IPS-NIHi11 (cell line): ENCODE measurements at places on chromosomes 7 and 10.

DNA sequence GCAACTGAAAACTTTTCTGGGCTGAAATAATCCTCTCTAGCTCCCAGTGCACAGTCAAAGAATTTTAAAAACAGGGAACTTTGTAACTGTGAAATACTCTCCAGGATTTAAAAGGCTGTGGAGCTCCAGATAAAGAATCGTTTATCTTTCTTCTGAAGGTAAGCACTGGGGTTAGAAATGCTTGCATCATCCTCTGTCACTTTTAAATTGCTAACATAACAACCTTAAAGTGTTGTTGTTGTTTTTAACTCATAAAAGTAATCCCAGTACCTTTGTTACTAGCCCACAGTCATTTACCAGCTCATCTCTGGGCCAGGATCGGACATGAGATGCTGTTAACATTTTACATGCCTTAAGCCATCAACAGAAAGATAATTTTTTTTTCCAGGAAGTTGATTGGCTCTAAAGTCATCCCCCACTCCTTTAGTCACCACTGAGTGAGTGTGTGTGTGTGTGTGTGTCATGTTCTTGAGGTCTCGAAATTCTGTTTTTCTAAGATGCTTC lies at the start of gene SLC39A12:
SLC39A12 (plus strand) TSS at position 51 of the 504 bp plus-strand sequence. CDS start 1,359 bp downstream, outside the sequence.
- DNase-seq = no peak

DNA sequence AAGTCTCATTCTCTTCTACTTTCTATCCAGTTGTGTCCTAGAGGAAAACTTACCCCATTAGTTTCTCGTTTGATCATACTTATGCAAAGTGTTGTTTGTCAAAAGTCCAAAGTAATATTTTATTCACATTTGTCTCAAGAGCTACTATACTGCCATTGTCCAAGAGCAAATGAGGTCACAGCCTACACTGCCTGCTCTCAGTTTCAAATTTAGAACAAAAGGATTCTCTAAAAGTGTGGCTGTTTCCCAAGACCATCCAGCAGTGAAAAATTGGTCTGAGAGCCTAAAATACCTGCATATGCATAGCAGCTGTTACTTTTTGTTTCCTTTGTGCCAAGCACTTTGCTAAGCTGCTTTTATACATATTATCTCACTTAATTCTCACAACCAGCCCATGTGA lies 439.5 kb upstream of the NFE2L3 start:
- DNase-seq = no peak

DNA sequence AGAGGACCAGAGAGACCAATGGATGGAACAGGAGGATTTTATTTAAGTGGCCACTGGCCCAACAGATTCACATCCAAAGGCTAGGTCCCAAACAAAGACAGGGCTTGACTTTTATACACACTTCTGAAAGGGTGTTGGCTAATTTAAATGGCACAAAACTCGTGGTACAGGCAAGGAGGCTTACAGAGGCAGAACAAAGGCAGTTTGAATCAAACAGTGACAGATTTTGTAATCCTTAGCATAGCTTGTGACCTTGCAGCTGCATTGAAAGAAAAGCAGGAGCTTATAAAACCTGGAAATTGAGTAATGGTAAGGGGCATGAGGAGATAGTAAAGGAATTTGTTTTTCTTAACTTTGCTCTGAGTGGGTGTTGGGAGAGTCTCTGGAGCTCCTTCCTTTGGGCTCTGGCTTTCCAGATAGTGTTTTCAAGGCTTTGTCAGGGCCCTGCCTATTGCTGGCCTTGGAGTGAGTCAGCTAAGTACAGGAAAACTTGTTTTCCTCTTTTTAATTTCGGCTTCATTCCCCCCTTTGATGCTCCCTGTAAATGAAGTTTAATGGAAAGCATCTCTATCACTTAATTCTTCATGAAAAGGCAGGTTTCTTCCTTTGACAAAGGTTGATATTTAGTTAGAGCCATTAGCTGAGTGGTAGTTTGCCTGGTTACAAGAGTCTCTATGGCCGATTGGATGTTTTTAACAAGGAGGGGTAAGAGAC lies 96.9 kb downstream of the TRIM24 start:
- DNase-seq = no peak

GRCh38 chr7:132206594-132206993 lies 369.7 kb downstream of the PLXNA4 start:
- DNase-seq = no peak

- DNase-seq = peak; percentile 29
These were observed 60.8 kb upstream of the BTRC start for GRCh38 chr10:101293007-101293723.

DNA sequence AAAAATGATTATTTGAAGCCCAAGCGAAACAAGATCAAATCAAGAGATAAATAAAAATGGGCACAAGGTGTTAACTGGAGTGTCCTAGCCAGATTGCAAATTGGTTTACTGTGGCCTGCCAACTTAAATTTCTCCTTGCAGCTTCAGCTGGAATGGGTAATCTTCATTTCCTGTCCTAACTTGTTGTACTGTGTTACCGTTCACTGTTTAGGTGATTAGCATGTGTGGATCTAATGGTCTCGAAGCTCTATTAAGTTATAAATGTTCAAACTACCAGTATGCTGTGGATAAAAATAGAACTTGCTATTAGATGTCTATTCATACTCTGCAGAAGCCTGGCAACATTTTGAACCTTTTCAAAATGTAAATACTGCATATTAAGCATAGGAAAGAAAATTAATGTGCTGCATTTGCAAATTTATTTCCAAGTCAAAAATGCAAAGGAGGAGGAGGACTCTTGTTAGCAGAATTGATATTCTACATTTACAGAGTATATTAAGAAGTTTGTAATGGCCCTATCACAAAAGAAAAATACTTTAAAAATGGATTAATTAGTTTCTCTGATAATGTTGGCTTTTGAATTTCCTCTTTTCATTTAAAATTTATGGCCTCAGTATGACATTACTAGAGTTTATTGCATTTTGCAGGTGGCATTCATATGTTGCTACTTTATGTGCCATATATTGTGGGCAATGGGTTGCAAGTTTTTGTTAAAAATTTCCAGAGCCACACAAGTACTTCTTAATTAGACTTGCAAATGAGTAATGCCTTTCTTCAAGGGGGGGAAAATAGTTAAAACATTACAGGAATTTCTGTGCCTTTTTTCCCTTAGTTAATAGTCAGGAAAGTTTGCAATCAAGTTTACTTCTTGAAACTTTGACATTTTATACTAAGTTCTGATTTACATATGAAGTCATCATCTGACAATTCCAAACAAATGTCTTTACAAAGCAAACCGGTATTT lies 92.1 kb downstream of the CABCOCO1 start:
- DNase-seq = no peak

- DNase-seq = peak; percentile 91
These were observed 12.7 kb downstream of the HNRNPF start for GRCh38 chr10:43396061-43396927.

DNA sequence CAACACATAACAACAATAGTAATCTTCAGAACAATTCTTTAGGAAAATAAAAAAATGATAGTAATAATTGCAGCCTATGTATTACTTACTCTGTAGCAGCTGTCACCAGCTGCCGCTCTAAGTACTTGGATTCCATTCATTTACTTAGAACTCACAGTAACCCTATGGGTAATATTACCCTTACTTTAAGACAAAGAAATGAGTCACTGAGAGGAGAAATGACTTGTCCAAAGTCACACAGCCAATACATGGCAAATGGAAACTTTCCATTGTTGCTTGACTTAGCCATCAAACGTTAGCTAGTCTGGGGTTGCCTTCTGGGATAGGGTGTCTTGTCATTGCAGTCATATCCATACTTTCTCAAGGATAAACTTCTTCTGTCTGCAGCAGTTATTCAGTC lies 3.6 kb downstream of the CCNY start:
- DNase-seq = no peak

GRCh38 chr7:50594734-50595485 lies 29.7 kb upstream of the DDC start:
- DNase-seq = no peak

GRCh38 chr10:132386419-132386831 lies 10.6 kb upstream of the PWWP2B start:
- no peak for DNase-seq

GRCh38 chr7:136359333-136359903 lies 382.3 kb upstream of the MTPN start:
- DNase-seq = no peak

DNA sequence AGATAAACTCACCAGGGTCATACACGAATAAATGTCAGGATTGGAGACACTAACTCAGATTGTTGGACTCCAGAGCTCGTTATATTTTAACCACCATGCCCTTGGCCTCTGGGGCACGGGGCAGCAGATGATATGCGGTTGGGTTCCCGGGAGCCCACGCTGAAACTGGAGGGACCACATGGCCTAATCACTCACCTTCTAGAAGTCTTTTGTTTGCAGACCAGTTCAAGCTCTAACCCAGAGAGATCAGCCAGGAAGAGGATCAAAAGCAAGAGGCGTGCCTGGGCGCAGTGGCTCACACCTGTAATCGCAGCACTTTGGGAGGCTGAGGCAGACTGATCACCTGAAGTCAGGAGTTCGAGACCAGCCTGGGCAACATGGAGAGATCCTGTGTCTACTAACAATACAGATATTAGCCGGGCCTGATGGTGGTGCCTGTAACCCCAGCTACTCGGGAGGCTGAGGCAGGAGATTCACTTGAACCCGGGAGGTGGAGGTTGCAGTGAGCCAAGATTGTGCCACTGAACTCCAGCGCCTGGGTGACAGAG lies 42.6 kb upstream of the ECHDC3 start:
- DNase-seq = no peak

GRCh38 chr7:44847920-44848634 lies at the start of gene H2AZ2:
Gene H2AZ2 (minus strand): TSS chr7:44848087. CDS start chr7:44847971, 116 bp downstream.
- peak; percentile 96 for DNase-seq

DNA sequence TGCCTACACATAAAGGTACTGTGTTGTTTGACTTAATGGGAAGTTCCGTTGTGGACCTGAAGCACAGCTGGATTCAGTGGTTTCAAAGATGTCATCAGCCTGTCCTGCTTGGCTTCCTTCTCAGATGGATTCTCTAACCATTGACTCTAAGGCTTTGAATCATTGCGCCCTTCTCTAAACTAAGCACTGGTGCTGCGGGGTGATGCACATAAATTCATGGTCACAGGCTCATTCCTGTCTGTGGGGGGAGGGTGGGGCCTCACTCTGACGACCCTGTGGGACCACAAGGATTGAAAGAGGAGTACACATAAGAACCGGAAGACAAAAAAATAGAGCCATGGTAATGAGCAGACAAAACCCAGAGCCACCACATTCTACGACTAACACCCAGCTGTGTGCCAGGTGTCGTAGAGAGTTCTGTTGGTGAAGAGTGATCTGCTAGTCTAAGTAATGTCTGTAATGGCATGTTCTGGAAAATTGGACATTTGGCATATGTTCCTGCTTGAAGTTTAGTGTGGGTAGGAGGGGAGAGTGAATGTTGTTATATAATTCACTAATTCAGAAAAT lies 97.3 kb upstream of the YAE1 start:
- DNase-seq = no peak
